ENCODE measurements at places on chromosomes 5 and 9.
A peak's percentile ranks its signal among the peaks of the same experiment; 100 is the strongest.

GRCh38 chr5:130402906-130403305 is 498.6 kb downstream of the CHSY3 start:
- DNase-seq, result no peak

DNA sequence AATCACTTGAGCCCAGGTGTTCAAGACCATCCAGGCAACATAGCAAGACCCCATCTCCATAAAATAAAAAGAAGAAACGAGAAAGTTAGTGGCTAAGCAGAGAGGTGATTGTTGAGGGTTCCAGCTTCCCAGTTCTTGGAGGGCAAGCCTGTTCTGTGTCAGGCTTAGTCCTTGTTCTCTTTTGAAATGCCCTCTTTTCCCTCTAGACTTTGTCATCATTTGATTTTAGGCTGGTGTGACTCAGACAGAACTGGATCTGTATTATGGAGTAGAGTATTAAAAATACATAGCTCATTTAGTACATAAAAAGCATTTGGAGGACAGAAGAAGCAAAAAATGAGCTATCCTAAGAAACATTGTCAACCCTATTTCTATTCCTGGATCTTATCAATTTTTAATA is 159.4 kb downstream of the CD180 start:
- DNase-seq, result no peak

- no peak for DNase-seq
Measured at GRCh38 chr5:143224672-143225071, 178.8 kb downstream of the NR3C1 start.

DNA sequence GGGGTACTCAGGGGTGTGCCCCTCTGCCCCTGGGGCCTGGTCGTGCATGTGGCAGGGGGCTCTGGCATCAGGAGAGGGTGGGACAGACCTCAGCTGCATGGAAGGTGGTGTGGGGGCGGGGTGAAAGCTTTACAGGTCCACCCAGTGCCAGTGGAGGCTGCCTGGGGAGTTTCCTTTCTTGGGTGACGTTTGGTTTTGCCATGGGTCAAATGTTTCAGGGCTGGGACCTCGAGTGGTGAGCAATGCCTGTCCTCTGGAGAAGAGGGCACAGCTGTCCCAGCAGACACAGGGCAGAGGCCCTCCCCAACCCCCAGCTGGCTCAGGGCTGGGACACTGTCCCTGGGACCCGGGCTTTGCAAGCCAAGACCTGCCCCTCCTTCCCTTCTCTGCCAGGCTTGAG is 3.6 kb downstream of the RXRA start:
- DNase-seq, result peak; percentile 65

DNA sequence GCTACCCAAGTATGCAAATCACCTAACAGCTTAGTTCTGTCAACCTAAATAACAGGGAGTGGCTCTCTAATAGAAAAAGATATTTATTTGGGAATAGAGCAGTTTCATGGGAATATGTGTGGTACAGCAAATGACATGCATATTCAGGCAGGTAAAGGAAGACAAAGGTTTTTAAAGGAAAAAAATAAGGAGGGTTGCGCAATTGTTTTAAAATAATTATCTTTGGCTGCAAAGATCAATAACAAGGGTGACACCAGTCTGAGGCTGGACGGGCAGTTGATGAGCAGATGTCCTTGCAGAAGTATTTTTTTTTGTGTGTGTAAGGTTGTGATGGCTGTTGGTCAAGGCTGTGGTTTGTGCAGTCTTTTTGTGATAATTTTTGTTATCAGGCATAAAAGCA is 332.0 kb downstream of the ARHGEF28 start:
- no peak for DNase-seq

DNA sequence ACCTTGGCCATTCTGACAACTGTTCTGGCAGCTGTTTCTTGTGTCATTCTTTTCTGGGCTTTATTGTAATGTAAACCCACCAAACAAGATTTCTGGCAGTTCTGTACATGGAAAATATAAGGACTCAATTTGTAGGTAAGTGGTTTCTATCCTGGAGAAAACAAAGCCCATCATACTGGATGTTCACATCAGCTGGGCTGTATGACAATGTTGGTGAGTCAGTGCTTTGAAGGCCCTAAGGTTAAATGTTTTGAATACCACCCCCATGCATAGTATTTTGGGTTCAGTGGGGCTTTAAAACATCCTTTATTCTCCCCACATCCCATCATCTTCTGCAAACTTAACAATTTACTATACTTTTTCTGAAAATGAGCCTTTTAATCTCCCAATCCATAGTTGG is 52.5 kb downstream of the SH3GL2 start:
- no peak for DNase-seq

DNA sequence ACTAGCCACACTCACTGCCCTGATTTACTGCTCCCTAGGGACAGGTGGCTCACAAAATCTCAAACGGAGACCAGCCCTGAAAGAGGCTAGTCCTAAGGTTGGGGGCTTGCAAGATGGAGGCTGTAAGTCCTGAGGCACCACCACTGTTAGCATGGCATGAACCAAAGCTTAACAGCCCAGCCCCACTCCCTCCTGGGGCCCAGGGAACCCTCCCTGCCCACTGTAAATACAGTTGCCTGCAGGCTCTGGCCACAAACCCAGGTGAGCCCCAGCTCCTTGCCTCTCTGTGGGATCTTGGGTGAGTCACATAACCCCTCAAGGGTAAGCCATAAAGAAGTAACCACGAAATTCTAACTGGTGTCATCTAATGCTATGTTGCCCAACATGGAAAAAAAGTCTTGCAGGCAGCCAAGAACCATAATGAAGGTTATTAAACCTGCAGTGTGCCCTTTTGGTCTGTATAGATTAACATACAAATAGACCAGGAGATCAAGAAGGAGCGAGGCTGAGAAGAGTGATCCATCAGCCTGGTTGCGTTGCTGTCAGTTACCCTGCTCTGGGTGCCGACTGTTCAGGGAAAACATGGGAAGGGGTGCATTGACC is 1.7 kb upstream of the POMT1 start:
- no peak for DNase-seq

DNA sequence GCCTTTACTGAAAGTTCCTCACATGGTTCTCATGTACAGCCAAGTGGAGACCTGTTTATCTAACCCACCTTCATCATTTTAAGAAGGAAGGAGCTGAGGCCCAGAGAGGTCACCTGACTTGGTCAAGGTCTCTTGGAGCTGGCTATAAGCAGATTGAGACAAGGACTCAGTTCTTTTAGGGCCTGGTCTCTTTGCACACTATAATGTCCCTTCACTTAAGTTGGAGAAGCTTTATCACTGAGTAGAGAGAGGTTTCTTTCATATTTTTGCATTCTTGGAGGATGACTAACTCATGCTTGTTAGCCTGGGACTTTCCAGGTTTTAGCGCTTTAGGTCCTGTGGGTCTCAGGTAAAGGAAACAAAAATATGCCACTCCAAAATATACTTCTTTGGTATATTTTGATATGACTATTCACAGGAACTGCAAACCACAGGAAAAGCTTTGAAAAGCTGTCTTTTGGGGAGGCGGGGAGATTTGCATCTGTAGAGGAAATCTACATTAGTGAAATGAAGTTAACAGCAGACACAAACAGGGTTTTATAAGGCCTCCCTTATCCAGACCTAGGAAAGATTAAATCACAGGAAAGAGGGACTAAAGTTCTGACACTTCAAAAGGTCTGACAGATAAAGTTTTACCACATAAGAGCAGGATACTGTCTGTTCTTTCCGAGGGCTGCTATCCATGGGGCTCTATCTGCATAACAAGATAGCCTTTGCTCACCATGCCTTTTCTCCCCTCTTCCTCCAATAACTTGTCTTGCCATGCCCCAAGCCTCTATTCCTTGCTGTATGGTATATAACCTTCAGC is 95.8 kb upstream of the ANKRD55 start:
- no peak for DNase-seq

DNA sequence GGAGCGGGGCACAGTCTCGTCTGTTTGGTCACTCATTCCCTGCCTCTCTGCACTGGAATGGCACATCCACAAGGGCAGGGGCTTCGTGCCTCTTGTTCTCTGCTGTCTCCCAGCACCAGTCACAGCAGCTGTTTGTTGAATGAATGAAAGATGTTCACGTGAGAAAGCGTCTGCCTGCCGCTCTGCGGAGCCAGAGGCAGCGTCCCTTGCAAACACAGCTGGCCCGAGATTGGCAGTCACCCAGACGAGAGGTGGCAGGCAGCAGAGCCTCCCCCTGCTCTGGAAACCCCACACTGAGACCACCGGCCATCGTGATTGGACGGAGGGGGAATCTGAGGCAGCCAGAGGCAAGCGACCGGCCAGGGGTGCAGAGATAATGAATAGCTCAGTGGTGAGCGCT is 6.0 kb upstream of the FAM163B start:
- no peak for DNase-seq
